Stimulated activated CD8-positive, alpha-beta memory T cell treated with anti-CD3 and anti-CD28 coated beads, Interleukin-15, amount 100 ng/mL, for 24 hours (primary cell): ENCODE measurements at places on chromosomes 7 and 10.

DNA sequence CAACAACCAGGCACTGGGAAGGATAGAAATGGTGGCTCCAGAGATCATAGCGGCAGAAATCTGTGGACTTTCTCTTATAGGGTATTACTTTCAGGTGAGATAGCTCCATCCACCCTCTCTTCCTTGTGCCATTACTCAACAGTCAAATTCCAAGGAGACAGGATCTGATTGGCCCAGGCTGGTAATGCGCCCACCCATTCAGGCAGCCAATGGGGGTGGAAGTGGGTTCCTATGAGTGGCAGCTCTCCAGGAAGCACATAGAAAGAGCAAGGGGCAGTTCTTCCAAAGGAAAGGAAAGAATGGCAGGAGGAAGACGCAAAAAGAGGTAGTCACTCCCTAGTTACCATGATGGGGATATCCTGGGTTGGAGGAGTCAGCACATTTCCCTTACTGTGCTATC lies 94.4 kb downstream of the STRA8 start:
- DNase-seq = no peak

DNA sequence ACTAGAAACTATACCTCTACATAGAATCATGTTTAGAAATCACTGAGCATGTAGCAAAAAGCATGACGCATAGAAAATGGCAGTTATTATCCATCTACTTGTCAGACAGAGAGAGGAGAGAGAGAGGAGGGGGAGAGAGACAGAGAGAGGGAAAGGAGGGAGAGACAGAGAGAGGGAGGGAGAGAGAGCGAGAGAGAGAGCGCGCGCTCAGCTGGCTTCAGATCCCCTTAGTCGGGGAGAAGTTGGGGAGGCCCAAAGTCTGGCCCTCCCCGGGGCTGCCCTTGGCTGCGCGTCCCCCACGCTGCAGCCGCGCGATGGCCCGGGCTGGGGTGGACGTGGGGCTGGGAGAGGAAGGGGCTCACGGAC lies 37.0 kb downstream of the CNPY1 start:
- no peak for DNase-seq

- DNase-seq = no peak
These were observed 39.1 kb downstream of the SLC25A13 start for GRCh38 chr7:96282835-96283234.

GRCh38 chr10:103731609-103732270 lies 123.6 kb downstream of the SH3PXD2A start:
- no peak for DNase-seq
